ENCODE measurements at places on chromosomes 6 and 20.

GRCh38 chr6:28543651-28544610 lies 18.2 kb downstream of the GPX5 start:
- no peak for DNase-seq

DNA sequence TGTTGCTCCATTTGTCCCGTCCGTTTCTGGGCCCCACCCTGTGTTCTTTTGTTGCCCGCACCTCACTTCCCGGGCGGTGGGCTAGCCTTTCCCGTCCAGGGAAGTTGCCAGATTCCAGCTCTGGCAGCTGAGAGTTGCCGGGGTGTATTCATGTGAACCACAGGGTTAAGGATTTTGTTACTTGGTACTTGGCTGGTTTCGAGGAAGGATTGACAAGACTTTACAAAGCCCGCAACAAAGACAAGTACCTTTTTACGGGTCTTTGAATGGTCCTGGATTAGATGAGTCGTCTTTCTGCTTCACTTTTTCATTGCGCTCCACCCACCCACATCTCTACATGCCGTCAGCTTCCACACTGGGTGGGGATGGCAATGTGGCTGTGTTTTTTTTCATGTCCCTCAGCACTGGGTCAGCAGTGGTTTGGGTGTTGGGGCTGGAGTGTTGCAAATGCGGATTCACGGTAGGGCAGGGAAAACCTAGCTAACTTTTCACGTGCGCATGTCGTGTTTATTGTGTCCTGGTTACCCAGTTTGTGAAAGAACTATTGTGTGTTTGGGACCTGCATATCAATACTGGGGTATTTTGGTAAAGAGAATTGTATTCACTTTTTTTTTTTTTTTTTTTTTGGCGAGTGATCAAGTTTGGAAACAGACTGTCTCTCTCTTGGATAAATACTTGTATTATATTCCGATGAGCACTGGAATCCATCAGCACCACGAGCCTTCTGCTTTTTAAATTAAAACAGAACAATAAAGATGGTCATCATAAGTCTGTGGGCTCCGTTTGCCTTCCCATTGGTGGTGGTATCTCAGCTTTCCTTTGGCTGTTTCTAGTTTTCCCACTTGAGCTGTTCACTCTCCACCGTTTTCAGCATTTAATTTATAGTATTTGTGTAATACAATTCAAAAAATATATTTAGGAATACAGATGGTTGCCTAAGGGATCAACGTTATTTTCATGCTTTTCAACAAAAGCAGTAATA lies 1.2 kb downstream of the DUSP22 start:
- no peak for DNase-seq

DNA sequence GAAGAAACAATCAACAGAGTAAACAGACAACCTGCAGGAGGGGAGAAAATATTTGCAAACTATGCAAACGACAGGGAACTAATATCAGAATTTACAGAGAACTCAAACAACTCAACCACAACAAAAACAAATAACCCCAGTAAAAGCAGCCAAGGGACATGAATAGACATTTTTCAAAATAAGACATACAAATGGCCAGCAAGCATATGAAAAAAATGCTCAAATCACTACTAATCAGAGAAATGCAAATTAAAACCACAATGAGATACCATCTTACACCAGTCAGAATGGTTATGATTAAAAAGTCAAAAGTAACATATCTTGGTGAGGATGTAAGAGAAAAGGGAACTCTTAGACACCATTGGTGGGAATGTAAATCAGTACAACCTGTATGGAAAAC lies 215.0 kb downstream of the THBS2 start:
- DNase-seq, result no peak

DNA sequence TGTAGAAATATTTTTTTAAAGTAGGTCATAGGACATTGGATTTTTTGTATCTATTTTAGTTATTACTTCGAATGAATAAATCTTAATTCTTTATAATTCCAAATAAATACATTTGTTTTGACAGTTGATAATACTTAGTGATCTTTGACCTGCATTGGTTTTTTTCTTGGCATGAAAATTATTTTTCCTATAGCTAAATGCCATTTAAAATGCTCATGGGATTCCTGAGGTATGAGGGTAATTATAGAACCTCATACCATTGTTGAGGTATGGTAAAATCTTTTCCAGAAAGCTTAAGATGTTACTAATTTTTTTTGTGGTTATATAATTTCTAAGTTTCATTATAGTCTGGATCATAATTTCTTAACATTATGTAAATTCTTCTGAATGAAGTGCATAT lies 8.3 kb downstream of the PM20D2 start:
- DNase-seq, result no peak

DNA sequence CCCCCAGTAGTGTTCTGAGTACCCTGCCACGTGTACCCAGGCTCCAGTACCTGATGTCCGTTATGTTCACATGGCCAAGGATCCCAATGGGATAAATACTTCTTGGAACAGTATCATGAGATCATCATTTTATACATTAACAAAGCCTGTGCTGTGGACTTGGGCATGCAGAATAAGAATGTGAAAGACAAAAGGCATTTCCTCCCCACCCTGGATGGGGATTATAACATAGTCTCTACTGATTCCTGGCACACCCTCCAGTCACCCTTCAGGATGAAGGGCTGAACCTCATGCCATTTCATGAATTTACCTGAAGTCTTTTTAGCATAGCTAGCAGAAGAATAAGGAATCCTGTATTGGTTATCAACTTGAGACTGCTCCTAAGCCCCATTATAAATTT lies 2.8 kb downstream of the TNFRSF21 start:
- DNase-seq, result no peak

- no peak for DNase-seq
Observed at GRCh38 chr6:37565267-37566110, 65.8 kb upstream of the CCDC167 start.

GRCh38 chr6:113511100-113511499 lies 346.0 kb upstream of the MARCKS start:
- no peak for DNase-seq

DNA sequence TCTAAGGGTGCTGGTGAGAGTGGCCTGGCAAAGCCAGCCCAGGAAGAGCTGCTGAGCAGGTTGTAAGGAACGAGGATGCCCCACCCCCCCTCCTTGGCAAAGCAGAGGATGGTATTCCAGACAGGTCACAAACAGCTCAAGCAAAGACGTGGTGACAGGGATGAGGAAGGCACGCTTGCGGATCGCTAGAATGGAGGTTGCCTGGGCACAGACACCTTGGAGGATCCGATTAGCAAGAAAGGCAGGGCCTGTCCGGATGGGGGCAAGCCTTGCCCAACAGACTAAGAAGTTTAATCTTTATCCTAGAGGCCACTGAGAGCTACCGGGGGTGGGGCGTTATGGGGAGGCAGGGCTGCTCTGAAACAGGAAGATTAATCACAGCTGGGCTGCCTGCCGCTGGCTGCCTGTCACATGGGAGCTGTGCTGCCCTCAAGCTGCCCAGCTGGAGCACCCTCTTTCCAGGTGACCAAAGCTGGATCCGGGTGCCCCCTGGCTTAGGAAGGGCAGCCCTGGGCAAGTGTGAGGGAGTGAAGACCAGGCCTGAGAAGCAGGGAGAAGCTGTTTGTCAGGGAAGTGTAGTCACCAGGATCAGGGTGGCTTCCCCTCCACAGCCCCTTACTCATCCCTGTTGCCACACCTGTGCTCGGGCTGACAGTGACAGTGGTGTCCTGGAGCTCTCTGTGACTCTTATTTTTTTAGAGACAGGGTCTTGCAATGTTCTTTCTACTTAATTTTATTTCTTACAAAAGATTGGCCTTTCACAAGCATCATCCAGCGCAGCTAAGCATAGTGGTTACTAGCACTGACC lies 9.1 kb upstream of the MAPK13 start:
- DNase-seq, result no peak

- DNase-seq, result no peak
Observed at GRCh38 chr6:163085861-163086623, 328.5 kb upstream of the QKI start.

DNA sequence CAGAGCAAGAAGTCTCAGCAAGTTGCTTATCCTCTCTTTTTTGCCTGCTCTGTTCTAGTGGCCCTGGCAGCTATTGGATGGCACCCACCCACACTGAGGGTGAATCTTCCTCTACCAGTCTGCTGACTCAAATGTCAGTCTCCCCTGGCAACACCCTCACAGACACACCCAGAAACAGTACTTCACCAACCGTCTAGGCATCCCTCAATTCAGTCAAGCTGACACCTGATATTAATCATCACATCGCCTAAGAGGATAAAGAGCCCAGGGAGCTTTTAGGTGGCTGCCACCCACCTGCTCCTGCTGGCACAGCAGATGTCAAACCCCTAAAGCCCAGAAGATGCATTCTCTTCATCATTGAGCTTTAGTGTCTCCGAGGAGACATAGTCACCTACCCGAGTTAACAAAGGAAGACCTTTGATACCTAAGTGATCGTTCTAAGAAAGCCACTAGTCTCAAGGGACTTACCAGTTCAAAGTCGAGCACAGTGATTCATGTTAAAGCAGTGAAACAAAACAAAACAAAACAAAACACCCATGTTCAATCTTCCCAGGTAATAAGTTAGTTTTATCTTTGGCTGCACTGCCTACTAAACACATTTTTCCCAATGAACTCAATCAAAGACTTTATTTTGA lies 97.7 kb upstream of the KCNQ5 start:
- no peak for DNase-seq

- no peak for DNase-seq
Observed at GRCh38 chr20:19929481-19930145, 87.5 kb upstream of the NAA20 start.

DNA sequence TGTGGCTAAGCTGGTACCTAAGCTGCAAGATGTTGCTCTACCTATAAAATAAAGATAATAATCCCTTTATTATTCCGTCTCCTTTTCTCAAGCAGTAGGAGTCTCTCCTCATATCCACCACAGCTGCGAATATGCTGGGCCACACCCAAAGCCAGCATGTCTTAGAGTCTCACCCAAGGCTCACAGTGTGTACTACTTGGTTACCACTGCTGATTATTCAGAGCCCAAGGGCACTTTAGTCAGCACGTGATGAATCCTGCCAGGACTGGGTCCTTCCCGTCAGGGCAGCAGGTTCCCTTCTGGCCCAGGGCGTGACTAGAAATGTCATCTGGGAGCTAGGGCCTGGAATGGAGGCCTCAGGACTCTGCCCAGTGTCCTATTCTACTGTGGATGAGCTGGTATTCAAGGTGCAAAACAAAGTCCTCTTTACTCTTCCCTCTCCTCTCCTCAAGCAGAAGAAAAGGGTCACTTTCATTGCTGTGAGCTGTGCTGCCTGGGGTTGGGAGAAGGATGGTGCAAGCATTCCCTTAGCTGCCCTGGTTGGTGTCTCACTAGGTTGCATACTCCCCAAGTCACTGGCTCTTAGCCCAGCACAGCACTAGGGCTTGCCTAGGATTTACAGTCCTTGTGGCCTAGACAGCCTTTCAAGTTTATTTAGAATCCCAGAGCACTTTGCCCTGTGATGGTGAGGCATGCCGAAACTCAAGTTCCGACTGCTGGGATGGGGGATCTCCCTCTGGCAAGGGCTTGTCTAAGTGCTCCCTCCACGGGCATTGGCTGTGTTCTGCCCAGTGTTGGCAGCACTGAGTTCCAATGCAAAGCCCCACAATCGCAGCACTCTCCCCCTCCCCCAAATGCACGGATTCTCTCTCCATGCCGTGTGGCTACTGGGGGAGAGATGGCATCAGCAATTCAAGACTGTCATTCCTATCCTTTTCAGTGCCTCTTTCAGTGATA lies 320.2 kb downstream of the BTBD9 start:
- no peak for DNase-seq

GRCh38 chr6:83432636-83433035 lies 1.8 kb upstream of the ME1 start:
- DNase-seq, result no peak

DNA sequence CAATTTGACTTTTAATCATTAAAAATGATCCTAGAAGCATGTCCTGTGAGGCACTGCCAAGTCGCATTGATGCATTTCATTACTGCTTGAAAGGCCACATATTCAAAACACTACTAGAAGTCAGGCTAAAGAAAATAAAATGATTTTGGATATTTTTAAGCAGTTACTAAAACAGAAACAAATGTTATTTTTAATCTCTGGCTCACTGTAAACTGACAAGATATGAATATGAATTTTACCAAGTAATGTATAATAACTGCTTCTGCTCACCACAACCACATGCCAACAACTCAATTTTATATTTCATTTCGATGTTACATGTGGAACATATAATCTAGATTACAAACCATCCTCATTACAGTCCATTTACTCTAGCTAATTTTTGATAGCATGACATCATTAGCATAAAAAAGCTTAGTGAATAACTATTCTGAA lies 90.6 kb downstream of the ATXN1 start:
- DNase-seq, result no peak

GRCh38 chr6:156794546-156795354 lies 17.6 kb downstream of the ARID1B start:
- DNase-seq, result no peak

GRCh38 chr6:168082860-168083513 lies 4.0 kb upstream of the FRMD1 start:
- no peak for DNase-seq

GRCh38 chr6:18323935-18324705 lies 59.8 kb upstream of the DEK start:
- no peak for DNase-seq

GRCh38 chr6:398558-399078 lies 7.1 kb downstream of the IRF4 start:
- DNase-seq, result no peak

DNA sequence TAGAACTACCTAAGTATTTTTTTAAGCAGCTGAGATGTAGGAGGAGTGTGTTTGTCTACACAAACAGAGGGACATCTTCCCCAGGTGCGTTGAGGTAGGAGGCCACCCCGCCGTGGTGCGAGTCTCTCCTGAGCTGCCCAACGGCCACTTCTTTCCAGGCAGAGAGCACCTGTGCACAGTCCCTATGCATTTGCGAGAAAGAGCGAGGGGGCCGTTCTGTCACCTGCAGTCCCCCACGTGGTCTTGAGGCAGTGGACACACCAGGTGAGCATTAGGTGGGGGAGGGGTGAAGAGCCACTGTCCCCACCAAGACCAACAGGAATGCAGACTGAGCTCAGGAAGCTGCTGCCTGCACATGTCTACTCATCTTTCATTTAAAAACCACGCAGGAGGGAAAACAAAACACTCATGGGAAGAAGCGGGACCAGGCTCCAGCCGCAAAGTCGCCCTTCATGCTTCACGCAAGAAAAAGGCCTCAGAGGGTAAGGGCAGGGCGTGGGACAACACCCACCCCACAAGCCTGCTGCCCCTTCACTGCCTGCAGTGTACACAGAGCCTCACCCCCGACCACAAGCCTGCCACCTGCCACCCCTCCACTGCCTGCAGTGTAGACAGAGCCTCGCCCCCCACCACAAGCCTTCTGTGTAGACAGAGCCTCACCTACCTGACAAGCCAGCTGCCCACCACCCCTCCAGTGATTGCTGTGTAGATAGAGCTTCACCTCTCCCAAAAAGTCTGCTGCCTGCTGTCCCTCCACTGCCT lies 142.0 kb downstream of the DLL1 start:
- no peak for DNase-seq

- DNase-seq, result no peak
Observed at GRCh38 chr20:62494537-62494936, 18.7 kb upstream of the GATA5 start.
